ENCODE measurements at places on chromosomes 1 and 21.

- DNase-seq: no peak
Measured at GRCh38 chr1:44361478-44361877, 6.4 kb upstream of the ERI3 start.

GRCh38 chr1:181335631-181336030, 147.7 kb upstream of the CACNA1E start:
- DNase-seq: no peak

- DNase-seq: no peak
Measured at GRCh38 chr1:226809785-226810571, 60.4 kb upstream of the PSEN2 start.

DNA sequence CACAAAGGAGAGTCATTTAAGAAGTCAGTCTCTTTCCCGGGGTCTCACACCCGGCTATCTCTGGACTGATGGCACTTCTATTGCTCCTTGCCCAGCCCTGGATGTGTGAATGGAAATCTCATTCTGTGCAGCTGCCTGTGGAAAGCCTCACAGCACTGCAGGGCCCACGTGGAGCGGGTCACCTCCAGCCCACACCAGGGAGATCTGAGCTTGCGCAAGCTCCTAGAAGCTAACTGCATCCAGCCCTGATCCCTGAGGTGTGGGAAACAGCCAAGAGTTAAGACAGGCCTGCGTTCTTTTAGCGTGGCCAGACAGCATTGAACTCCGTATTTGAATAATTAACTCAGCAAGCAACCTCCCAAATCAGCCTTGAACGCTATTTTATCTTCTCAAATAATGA, 150.5 kb downstream of the LRIG2 start:
- no peak for DNase-seq

DNA sequence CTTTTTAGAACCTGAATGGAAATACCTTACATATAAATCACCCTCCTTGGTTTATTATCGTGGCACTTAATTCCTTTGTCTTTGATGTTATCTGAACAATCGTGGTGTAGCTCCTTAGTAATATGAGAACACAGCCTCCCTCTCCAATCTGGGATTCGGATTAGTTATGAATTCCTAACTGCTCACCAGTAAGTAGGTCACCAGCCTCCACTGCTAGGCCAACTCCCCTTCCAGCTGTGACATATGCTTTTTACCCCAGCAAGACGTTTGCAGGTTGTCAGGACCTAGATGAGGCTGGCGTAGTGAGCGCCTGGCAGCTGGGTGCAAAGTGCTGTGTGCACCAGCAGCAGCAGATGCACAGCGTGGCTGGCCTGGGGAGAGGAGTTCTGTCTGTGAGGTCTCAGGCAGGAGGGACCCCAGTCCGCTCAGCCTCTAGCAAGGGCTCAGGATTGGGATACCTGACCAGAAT, 38.2 kb downstream of the NTPCR start:
- DNase-seq: no peak

DNA sequence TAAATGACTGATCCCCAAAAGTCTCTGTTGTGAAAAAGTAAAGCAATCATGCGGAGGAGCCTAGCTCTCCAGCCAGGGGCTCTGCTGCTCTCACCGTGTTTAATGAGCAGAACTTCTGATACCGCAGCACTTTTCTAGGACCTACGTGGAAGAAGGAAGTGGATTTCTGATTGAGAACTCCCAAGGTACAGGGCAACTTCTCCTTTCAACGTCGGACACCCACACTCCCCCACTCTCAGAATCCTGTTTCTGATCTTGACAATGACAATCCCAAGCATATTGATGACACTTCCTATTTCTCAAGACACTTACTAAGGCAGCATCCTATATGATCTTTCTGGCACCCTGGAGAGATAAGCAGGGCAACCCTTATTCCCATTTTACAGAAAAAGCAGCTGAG, 78.4 kb downstream of the PROX1 start:
- no peak for DNase-seq

GRCh38 chr1:114103992-114104391, 49.7 kb downstream of the SYT6 start:
- DNase-seq: no peak

GRCh38 chr1:225995919-225996864, 3.0 kb downstream of the SDE2 start:
- no peak for DNase-seq

GRCh38 chr1:188325211-188325610, 1496.5 kb downstream of the PLA2G4A start:
- no peak for DNase-seq

DNA sequence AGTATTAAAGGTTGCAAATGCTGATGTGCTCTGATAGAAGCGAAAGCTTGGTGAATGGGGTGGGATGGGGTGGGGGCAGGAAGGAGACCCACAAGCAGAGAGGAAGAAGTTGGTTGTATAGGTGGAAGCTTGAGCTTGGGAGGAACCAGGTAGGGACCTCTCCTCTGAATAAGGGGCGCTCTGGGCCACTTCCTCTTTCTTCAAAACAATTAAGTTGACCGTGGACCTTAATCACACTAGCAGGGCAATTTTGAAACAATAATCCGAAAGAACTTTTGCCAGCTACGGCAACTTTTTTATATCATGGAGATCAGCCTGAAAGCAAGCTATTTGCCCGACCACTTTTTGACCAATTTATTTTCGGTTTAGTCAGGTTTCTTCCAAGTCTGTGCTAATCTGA, 1.9 kb upstream of the DYRK1A start:
- DNase-seq: no peak

DNA sequence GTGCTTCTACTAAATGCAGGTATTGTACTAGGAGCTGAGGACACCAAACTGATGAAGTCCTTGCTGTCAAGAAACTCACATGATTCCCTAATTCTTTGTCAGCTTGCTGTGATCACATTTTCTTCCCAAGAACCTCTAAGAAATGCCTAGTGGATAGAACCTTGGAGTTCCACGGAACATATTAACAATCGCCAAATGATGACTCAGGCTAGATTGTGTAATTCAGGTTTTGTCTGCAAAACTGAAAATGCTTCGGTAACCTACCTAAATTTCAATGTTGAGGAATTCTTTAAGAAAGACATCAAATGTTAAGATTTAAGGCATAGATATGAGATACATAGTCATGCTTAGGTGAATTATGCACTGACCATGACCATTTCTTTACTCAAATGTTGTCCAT, 1.7 kb upstream of the GADD45A start:
- no peak for DNase-seq

DNA sequence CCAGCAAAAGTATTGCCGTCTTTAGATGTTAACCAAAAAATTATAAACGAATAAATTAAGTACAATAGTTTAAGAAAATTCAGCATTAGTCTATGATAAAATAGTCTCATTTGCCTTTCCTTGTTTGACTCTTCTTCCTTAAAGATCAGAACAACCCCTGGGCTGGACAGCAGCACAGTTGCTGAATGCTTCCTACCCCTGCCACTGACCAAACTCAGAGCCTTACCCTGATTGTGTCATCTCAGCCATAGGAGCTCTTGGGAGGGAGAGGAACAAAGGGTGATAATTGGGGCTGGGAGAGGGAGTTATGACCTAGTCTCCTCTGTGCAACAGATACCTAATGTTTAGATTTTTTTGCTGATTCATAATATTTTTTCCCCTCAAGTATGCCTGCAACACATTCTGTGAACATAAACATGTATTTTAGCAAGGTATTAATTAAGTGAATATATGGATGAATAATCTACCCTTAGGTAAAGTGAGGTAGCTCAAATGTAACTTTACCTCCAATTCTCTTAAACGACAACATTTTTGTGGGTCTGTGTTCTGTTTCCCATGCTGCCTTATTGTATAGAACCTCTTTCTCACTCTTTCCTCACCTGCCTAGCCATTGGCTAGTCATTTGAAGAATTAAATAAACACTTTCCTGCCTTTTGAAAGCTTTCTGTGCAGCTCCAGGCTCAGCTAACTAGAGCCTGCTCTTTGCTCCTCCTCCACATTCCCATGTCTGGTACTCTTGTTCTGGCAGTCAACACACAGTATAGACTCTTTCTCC, 46.1 kb downstream of the FGGY start:
- DNase-seq: no peak

GRCh38 chr1:178910023-178910422, 39.1 kb upstream of the ANGPTL1 start:
- DNase-seq: no peak

GRCh38 chr1:84582802-84583587, 8.8 kb upstream of the CTBS start:
- DNase-seq: no peak

DNA sequence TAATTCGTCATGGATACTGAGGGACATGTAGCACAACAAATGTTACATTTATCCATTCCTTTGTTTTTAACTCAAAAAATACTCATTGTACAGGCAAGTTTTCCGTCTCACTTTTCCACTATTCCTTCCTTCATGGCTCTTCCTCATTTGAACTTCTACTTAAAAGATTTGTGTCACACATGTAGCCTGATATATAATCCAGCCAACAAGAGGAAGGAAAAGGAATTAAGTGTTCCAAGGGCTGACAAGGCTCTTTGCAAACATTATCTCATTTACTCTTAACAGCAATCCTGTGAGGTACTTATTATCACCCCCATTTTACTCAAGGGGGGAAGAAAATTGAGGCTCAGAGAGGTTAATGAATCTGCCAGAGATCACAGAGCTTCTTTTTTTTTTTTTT, 22.9 kb downstream of the CD244 start:
- no peak for DNase-seq

DNA sequence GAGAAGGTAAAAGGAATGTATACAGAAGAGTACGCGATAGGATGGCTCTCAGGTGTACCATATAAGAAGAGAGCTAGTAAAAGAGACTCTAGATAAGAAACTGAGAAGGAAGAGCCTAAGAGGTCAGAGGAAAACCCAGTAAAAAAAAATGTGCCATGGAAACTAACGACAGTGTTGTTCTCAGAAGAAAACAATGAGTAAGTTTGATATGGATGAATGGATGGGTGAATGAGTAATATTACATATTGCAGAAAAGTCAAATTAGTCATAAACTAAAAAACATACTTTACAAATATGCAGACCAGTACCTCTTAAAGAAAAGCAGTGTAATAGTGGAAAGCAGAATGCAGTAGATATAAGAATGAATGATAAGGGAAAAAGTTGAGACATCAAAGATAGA, 316.2 kb downstream of the HMCN1 start:
- DNase-seq: no peak

DNA sequence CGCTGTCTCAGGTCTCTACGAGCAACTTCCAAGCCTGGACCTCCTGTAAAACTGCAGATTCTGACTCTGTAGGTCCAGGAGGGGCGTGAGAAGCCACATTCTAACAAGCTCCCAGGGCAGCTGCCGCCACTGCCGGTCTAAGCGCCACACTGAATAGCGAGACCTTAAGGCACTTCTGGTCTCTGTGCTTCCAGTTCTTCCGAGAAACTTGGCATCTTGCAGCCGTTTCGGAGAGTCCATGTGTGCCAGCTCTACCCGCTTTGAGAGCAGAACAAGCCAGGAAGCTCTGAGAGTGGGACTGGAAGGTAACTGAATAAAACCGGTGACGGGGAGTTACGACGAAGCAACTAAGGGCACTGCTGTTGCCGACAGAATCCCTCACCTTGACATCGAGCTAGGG, 12.5 kb downstream of the AGT start:
- DNase-seq: no peak

DNA sequence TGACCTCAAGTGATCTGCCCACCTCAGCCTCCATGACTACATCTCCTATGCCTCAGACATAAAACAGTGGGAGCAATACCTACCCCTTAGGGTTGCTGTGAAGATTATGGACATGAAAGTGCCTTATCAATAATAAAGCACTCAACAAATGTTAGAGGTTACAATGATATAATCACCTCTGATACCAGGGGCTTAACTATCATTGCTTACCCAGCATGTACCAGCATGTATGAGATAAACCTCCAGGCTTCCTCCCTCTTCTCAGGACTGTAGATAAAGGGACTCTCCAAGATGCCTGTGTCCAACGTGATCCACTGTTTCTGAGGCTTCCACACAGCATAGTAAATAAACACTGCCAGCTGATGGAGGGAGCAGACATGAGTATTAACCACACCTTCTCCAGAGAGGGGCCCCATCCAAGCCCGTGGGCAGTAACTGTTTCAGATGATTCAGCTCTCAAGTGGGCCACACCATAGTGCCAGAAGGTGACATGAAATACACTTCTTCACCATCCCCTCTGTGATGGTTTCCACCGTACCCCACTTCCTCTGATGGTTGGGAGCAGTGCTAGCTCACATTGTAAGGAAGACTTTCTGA, 26.2 kb downstream of the RHBDL2 start:
- no peak for DNase-seq

GRCh38 chr21:44619886-44620285, 7.0 kb upstream of the KRTAP10-9 start:
- DNase-seq: no peak

DNA sequence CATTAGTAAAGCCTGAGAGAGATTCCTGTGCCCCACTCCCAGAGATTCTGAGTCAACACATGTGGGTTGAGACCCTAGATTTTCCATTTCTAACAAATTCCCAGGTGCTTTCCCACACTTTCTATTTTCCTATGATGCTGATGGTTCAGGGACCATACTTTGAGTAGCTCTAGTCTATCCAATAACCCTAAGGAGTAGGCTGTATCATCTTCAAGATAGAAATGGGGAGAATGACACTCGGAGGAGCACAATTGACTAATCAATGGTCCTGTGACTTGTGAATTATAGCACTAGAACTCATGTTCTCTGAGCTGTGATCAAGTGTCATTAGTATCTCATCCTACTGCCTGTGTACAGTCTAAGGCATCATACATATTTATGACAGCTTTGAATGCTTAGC, 232.9 kb upstream of the B3GALT2 start:
- no peak for DNase-seq

DNA sequence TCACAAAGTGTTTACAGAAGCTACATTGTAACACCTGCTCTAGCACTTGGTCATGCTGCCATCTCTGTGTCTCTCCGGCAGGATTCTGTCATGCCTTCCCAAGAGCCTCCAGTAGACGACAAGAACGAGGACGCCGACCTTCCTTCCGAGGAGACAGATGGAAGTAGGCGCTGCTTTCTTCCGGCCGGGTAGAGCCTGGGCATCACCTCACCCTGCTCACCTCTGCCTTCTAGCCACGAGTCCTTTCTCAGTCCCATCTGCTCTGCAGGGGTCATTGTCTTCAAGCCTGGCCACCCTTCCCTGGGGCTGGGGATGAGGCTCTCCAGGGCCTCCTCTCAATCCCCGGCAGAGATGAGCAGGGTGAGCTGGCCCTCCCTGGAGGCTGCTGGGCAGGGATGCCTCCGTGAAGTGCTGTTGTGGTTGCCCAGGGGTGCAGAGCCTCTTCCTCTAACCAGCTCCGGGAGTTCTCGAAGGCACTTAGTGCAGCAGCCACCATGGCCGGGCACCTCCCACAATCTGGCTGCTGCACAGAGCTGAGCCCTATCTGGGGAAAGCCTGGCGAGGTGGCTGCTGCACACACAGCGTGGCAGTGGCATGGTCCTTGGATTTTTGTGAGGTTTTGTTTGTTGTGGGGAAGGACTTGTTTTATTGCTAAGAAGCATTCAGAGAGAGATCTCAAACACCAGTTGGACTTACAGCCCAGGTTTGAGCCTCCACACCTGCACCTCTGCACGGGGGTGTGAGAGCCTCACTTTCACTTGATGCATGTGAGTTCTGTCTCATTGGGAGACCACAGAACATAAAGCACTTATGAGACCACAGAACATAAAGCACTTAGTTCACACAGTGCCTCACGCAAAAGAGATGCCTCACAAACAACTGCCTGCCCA, 48.4 kb downstream of the FAAP20 start:
- DNase-seq: no peak
